ENCODE measurements at places on chromosomes 5 and 9. TPM values are rescaled to one million over a fixed set of nuclear protein-coding genes. Genes with fewer than 3 reads are reported as not detected.

- no peaks in the 10 kb centered on the region for H3K36me3 ChIP-seq
- no peak overlapping the region for H3K27ac ChIP-seq
- no peak for DNase-seq
- no peak overlapping the region for H3K4me3 ChIP-seq
- H3K27me3 ChIP-seq, result no peaks in the 10 kb centered on the region
Observed at GRCh38 chr5:170560938-170561337, 57.1 kb downstream of the KCNIP1 start.

GRCh38 chr9:95379630-95380029 lies 62.1 kb upstream of the FANCC start:
- H3K4me3 ChIP-seq, result no peak overlapping the region
- H3K27me3 ChIP-seq, result no peaks in the 10 kb centered on the region
- no peaks in the 10 kb centered on the region for H3K36me3 ChIP-seq
- no peak for DNase-seq
- H3K27ac ChIP-seq, result no peak overlapping the region

GRCh38 chr5:127683008-127683407 lies 20.2 kb upstream of the CCDC192 start:
- no peaks in the 10 kb centered on the region for H3K27me3 ChIP-seq
- no peak for DNase-seq
- no peaks in the 10 kb centered on the region for H3K4me1 ChIP-seq

ADAMTS2 gene
- total RNA-seq, result not detected

PTPDC1 gene
- 23.9 TPM for total RNA-seq

GRIA1 gene
- not detected for total RNA-seq

EEIG1 gene
- total RNA-seq, result 5.0 TPM

Measured in SJCRH30 (cell line).